ENCODE measurements at places on chromosomes 3 and 15.

DNA sequence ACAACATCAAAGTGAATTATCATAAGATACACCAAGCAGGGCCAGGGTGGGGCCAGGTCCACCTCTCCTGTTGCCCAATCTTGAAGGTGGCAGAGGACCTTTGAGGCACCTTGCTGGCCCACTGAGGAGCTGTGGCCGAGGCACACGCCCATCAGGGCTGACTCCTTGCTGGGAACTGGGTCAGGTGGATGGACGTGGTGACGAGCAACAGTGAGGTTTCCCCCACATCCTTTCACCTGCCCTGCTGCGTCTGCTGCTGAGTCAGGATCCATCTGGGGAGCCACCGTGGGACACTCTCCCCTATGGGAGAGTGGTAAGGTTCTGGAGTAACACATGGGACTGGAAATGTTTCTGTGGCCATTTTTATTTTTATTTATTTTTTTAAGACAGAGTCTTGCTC, 17.3 kb upstream of the FURIN start:
- DNase-seq = no peak

DNA sequence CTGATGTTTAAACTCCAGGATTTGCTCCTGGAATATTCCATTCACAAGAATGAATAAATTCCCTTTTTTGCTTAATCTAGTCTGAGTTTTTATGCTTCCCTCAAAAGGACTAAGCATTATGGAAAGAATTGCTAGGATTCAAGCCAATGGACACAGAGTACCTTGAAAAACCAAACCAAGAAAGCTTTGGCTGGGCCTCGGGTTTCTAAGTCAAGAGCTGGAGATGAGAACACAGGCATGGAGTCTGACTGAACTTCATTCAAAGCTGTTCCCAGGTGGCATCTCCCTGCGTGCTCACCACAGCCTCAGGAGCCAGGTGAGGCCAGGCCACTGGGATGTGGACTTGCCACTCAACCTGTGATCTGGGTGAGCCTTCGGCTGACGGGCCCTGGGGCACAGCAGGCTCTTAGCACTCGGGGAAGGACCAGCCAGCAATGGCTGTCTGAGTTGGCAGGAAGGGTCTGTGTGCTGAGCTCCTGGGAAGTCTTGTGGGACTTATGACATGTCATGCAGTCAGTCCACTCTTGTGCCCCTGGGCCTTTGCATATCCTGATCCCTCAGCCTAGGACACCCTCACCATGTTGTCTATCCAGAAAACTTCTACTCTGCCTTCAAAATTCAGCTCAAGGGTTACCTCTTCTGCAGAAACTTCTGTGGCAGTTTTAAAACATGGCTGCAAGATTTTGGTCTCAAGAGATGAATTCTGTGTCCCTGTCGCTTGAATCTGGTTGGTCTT, 21.8 kb downstream of the CRABP1 start:
- DNase-seq = no peak

GRCh38 chr3:31092748-31093589, 198.5 kb upstream of the GADL1 start:
- no peak for DNase-seq

- no peak for DNase-seq
These were observed 12.6 kb downstream of the RAB6B start for GRCh38 chr3:133882986-133883586.

- DNase-seq = no peak
These were observed 513.0 kb downstream of the NTRK3 start for GRCh38 chr15:87743562-87743961.

- no peak for DNase-seq
These were observed 183.7 kb upstream of the NAALADL2 start for GRCh38 chr3:174675406-174675805.

GRCh38 chr3:123424321-123424998, 24.4 kb downstream of the ADCY5 start:
- DNase-seq = no peak

GRCh38 chr3:156378871-156379270, 176.0 kb downstream of the SSR3 start:
- DNase-seq = no peak

DNA sequence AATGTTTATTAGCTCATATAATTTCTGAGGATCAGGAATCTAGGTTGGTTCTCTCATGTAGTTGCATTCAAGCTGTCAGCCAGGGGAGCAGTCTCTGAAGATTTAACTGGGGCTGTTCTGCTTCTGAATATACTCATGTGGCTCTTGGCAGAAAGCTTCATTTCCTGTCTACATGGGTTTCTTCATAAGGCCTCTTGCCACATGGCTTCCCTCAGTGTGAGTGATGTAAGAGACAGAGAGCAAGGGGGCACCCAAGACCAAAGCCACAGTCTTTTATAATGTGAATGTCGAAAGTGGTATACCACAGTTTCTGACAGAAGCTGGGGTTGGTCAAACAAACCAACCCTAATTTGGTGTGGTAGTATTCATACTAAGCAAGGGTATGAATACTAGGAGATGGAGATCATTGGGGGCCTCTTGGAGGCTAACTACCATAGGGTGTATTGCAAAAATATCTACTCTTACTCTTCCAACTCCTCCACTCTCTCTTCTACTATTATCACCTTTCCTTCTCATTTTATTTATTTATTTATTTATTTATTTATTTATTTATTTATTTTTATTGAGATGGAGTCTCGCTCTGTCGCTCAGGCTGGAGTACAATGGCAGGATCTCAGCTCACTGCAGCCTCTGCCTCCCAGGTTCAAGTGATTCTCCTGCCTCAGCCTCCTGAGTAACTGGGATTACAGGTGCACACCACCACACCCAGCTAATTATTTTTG, 123.8 kb downstream of the B3GALNT1 start:
- DNase-seq = no peak

DNA sequence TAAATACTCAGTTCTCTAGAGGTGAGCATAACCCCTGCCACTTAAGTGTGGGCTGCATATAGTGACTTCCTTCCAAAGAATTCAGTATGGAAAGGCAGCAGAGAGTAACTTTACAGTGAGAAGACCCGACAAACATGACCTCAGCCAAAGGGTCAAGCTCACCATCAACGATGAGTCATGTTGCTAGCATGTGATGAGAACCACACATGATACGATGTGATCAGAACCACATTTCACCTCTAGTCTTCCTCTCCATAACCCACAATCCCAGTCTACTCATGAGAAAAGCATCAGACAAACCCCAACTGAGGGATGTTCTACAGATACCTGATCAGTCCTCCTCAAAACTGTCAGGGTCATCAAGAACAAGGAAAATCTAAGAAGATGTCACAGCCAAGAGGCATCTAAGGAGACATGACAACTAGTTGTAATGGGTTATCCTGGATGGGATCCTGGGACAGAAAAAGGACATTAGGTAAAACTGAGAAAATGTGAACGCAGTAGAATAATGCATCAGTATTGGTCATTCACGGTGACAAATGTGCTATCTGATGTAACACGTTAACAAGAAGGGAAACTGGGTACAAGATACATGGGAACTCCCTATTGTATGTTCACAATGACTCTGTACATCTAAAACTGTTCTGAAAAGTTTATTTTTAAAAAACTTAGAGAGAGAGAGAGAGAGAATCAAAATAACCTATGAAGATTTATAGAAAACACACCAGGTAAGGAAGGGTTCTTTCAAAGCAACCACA, 28.3 kb downstream of the SEC61A1 start:
- no peak for DNase-seq

- DNase-seq = no peak
These were observed 24.3 kb downstream of the TRPM1 start for GRCh38 chr15:31077181-31077580.

GRCh38 chr3:143090976-143091837, 28.4 kb upstream of the CHST2 start:
- DNase-seq = no peak

- DNase-seq = no peak
These were observed 20.7 kb downstream of the RASA2 start for GRCh38 chr3:141507392-141508066.

DNA sequence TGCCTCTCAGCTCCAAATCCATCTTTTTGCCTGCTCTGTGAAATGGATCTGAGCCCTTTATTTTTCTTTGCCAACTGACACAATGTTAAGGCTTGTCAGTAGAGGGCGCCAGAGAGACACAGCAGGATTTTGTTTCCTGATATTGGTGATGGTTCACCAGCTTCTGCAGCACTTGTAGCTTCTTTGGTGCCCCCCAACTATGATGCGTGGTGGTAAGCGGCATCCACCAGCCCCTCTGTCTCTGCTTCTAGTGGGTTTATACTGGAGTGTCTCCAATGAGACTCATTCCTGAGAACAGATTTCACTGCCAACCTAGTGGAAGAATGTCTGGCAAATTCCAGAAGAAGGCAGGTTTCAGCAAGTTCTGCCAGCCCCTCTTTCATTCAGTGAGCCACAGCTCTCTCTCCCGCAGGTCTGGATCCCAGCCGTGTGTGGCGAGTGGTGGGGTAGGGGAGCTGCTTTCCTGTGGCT, 471.9 kb upstream of the FRG2C start:
- DNase-seq = peak; percentile 5

DNA sequence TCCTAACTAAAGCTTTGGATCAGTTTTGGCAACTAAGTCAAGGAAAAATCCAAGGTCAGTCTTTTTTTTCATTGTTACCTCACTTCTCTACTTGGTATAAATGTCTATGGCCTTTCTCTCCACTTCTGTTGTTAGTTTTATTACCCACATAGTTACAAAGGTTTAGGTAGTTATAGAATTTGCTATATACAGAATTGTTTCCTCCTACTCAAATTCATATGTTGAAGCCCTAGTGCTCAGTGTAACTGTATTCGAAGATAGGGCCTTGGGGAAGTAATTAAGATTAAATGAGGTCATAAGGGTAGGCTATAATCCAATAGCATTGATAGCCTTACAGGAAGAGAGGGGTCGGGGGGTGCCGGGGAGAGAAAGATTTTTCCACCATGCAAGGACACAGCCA, 19.7 kb upstream of the STIMATE start:
- DNase-seq = no peak

GRCh38 chr3:58562498-58562897, 14.7 kb downstream of the FAM107A start:
- no peak for DNase-seq

GRCh38 chr3:10322352-10322710, 1.4 kb upstream of the SEC13 start:
- no peak for DNase-seq

- DNase-seq = no peak
These were observed 12.7 kb upstream of the CILP start for GRCh38 chr15:65223996-65224395.

- no peak for DNase-seq
These were observed 8.1 kb downstream of the CTNNB1 start for GRCh38 chr3:41207355-41207754.

GRCh38 chr3:122982216-122983185, 45.1 kb downstream of the SEMA5B start:
- DNase-seq = no peak

GRCh38 chr15:77311618-77312398, 108.1 kb downstream of the PEAK1 start:
- no peak for DNase-seq

- no peak for DNase-seq
These were observed 13.0 kb upstream of the HDC start for GRCh38 chr15:50278496-50278895.

DNA sequence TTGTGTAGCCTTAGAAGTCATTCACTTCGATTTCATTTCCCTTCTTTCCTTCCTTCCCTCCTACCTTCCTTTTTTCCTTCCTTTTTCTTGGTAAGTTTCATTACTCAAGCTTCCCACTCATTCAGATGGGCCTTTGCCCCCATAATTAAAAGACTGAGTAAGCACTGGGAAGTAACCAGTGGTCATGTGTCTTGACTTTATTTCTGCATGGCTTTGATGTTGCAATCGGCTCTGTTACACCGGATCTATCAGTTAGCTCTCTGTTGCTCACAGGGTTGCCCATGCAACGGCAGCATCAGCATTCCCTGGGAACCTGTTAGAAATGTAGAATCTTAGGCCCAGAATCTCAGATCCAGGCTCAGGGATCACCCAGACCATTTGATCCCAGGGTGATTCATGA, 25.6 kb upstream of the LARS2 start:
- DNase-seq = no peak

GRCh38 chr3:4065554-4065953, 237.6 kb upstream of the SETMAR start:
- DNase-seq = no peak

DNA sequence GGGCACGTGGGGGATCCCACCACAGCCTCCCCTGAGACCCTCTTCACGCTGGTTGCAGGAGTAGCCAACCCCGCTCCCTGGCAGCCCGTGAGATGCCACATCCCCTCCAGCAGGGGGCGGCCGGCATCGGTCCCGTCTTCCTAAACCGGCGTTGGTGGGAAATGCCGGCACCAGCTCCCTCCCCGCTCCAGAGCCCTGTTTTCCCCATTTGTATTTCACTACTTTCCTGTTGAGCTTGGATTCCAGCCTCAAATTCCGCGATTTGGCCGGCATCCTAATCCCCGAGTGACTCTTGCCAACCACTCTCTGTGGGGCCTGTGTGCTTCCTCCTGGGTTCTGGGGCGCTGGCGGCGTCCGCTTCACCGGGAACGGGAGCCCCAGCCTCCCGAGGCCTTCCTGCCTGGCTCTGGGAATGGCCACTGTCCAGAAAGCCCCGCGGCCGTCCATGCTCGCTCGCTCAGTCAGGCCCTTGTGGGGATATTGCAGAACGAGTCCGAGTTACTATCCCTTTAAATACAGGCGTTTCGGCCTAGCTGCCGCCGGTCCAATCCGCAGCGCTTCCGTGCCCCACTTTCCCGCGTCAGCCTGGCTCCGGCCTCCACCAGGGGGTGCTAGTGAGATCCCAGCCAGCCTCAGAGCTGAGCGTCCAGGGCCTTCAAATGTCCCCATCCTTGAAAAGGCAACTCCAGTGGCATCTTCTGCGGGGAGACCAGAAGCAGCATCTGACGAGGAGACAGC, 8.1 kb upstream of the ADAMTS17 start:
- DNase-seq = peak; percentile 70

GRCh38 chr3:151751161-151751560, 17.4 kb downstream of the AADACL2 start:
- no peak for DNase-seq

DNA sequence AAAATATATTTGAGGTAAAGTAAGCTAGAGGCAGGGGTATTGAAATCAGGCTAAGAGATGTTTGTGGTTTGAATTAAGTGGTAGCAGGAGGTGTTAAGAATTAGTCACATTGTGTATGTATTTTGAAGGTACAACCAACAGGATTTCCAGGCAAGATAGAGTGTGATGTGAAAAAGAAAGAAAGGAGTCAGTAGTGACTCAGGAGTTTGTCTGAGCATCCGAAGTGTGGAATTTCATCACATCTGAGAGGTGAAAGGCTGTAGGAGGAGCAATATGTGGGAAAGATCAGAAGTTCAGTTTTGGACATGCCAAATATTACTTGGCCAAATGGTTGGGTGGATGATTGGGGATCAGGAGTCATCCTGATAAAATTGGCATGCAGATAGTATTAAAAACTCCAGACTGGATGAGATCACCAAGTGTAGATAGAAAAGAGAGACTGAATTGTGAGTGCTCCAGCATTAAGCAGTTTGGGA, 32.1 kb upstream of the EBLN2 start:
- DNase-seq = no peak

All from activated CD4-positive, CD25-positive, alpha-beta regulatory T cell treated with anti-CD3 and anti-CD28 coated beads, Interleukin-2, amount 50 U/mL, for 16 hours (primary cell).